Articular chondrocyte of knee joint (primary cell): ENCODE measurements at places on chromosomes 16 and 17. TPM values are rescaled to one million over a fixed set of nuclear protein-coding genes. Genes with fewer than 3 reads are reported as not detected.

Gene HOXB6
- total RNA-seq: not detected in 2 replicates

Gene SCO1
- total RNA-seq: 22.3 and 23.9 TPM in 2 replicates

Gene PDILT
- total RNA-seq: not detected in 2 replicates

Gene IL17C
- not detected in 2 replicates for total RNA-seq

Gene PRRT2
- total RNA-seq: 2.4 and 3.5 TPM in 2 replicates

Gene KRTAP17-1
- not detected in 2 replicates for total RNA-seq
